ENCODE measurements at places on chromosomes 3 and 15.

DNA sequence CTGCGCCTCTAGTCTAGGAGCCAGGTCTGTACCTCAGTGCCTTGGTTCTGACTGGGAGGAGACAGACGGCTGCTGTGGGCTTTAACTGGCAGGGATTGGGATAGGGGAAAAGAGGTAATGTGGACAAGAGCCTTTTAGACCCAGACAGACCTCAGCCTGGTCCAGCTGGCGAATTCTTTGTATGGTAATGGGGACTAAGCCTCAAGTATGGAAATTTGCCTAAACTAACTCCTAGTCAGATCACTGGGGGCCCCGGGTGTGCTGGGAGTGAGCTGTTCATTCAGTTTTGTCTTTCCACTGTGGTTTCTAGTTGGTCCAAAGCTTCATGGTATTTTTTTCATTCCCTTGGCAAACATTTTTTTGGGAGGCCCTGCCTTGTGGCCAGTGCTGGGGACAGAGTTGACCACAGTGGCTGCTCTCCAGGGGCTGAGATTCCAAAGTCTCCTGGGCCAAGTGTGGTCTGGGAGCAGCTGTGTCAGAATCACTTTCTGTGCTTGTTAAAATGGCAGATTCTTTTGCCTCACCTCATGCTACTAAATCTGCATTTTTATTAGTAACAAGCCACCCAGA, 261.4 kb upstream of the C2CD4B start:
- DNase-seq: no peak

GRCh38 chr3:149832086-149832485, 19.1 kb downstream of the RNF13 start:
- no peak for DNase-seq

DNA sequence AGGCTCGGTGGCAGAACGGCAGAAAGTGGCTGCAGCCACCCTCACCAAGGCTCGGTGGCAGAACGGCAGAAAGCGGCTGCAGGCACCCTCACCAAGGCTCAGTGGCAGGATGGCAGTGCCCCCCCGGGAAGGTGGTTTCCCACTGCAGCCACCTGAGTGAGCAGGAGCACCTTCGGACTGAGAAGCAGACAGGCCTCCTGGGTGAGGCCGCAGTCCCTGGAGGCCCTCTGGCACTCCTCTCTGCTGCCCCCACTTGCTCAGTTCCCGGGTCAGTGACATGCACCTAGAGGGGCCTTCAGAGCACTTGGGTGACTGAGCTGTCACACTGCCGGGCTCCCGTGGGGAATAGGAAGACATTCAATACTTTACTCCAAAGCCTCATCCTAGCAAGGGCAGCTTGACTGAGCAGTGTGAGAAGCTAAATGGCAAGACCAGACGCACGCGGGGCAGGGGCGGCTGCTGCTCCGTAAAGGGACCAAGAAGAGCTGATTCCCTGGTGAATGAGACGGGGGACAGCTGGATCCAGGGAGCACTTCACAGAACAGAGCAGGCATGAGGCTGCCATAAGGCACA, 62.7 kb downstream of the PCSK6 start:
- no peak for DNase-seq

DNA sequence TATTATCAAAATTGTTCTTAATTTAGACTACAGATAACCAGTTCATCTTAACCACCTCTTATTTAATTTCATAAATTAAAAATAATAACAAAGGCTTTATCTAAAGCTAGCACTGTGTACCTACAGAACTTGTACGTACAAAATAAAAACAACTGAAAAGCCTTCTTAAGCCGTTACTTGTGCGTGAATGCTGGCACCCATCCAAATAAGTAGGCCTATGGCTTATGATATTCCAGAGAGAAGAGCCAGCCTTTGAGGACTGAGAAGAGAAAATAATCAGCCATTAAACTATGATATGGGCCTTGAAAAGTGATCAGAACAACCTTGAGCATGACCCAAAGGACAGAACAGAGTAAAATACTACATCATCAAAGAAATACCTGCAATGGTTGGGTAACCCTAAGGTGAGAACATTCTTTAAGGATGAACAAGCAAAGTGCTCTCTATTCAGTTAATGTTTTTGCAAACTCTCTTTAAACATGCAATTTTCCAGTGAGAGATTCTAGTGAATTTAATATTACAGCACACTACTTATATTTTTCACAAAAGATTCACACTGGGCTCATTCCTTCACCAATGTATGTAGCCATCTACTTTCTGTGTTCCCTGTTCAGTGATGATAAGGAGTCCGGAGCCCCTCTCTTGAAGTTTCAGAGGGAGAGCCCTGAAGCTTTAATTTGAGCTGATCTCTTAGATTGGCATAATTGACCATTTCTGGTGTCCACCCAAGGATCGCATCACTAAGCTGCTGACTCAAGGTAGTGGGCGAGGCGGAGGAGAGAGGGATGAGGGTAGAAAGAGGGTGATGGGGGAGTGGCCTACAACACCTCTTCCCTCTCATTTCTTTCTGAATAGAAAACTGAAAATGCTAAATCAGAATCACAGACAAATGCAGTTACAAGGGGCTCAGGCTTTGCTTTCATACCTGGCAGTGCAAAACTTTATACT, 7.7 kb upstream of the ACTC1 start:
- no peak for DNase-seq

DNA sequence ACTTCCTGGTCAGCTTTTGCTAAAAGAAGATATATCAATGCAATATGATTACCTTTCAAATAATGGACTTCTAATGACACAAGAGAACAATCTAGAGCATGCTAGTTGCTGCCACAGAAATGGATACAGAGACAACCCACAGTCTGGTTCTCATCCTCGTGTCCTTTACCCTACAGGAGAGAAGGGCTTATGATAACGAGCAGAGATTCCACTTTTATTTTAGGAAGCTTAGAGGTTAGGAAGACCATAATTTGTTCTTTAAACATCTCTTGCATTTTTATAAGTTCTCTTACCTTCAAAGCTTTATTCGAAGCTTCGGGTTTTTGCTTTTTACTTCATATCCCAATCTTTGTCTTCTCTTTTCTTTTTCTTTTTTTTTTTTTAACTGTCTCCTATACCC, 39.1 kb downstream of the FILIP1L start:
- no peak for DNase-seq

DNA sequence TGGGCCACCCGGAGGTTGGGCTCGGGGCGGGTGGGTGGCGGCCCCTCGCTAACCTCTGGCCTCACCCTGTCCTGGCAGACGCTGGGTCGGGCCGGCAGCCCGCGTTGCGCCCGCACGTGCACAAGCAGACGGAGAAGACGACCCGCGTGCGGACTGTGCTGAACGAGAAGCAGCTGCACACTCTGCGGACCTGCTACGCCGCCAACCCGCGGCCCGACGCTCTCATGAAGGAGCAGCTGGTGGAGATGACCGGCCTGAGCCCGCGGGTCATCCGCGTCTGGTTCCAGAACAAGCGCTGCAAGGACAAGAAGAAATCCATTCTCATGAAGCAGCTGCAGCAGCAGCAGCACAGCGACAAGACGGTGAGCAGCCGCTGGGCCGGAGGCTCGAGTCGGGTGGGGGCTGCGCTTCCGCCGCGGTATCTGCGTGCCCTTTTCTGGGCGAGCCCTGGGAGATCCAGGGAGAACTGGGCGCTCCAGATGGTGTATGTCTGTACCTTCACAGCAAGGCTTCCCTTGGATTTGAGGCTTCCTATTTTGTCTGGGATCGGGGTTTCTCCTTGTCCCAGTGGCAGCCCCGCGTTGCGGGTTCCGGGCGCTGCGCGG, 3.7 kb downstream of the ISL2 start:
- DNase-seq: peak; percentile 10

GRCh38 chr3:46337911-46338310, 16.0 kb upstream of the CCR2 start:
- DNase-seq: no peak

- no peak for DNase-seq
These were observed 40.0 kb upstream of the TEX9 start for GRCh38 chr15:56325186-56325585.

DNA sequence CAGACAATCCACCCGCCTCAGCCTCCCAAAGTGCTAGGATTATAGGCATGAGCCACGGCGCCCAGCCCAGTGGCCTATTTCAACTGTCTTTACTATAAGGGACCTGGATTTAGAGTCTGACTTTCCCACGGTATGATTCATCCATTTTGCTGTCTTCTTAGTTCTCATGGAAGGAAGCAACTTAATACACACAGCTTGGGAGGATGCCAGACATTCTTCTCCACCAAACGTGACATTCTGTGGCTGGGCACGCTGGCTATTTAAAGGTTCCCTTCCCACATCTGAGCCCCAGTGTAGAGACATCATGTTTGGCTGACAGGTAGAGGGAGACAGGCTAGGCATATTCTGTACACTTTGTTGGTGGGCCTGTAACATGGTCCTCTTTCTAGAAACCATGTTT, 26.2 kb downstream of the FAM43A start:
- no peak for DNase-seq

DNA sequence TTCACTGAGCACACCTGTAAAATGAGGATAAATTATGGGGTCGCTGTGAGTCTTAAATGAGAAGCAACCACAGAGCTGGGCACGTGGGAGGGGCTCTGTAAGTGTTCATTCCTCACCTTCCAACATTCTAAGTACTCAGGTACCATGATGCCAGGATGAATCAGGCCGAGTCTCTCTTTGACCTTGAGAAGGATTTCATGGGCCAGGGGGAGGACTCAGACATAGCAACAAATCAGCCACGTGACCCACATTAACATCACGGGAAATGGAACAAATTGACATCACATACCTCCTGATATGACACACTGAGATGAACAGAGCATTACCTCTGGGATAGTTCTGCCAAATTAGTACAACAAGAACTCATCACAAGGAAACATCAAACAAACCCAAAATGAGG, 35.2 kb upstream of the USP3 start:
- DNase-seq: no peak

- DNase-seq: no peak
These were observed 76.0 kb downstream of the ZBBX start for GRCh38 chr3:167304077-167304476.

DNA sequence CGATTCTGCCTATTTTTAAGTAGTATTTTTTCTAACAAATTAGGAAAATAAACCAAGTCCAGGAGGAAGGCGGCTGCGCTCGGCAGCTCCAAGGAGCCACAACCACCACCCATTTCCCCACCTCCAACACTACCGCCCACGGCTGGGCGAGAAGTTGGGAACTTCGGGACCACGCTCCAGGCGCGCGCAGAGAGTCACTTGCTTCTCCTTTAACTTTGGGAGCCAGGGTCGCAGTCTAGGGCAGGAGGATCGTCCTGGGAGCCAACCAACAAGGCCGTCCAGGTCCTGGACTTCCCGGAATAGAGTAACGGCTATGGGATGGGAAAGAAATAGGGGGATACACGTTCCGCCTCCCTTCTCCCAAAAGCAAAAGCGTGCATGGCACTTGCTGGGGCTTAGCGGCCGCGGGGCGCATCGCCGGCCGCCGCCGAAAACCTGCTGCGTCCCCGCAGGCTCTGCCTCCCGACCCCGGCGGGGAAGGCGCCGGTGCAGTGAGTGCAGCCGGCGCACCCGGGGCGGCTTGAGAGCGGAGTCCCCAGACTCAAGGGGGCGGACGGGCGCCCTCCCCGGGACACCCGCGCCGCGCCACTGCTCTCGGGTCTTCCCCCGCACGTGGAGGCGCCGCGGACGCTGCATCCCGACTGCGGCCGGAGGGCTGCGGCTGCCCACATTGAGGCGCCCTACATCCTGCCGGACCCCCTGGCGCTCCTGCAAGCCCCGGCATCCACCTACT, 699 bp downstream of the MEGF11 start:
- no peak for DNase-seq

DNA sequence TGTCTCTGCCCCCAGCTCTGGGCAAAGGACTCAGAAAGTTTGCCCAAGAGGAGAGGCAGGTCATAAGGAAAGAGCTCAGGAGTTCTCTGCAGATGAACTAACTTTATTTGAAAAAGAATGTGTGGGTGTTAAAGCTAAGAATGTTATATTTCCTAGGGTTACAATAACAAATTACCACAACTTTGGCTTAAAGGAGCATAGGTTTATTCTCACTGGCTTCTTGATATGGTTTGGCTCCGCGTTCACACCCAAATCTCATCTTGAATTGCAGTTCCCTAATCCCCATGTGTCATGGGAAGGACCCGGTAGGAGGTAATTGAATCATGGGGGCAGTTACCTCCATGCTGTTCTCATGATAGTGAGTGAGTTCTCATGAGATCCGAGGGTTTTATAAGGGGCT, 383.7 kb upstream of the CFAP20DC start:
- DNase-seq: no peak

- no peak for DNase-seq
These were observed 133.3 kb upstream of the MEF2A start for GRCh38 chr15:99432271-99433025.

- no peak for DNase-seq
These were observed 11.5 kb upstream of the TEX9 start for GRCh38 chr15:56353740-56354139.

DNA sequence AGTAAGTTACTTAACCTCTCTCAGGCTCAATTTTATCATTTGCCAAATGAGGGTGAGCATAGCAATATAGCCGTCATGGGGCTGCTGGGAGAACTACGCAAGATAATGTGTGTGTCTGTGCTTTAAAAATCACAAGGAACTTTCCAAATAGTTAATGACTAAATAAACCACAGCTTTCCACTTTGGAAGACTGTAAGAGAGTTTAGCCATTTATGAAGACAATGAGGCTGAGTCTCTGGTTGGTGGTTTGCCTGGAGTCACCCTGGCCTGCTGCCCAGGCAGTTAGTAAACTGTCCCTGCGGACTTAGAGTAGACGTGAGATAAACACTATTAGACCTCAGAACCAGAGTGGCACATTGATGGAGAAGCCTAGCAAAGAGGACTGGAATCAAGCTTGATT, 357.7 kb downstream of the CLSTN2 start:
- DNase-seq: no peak

DNA sequence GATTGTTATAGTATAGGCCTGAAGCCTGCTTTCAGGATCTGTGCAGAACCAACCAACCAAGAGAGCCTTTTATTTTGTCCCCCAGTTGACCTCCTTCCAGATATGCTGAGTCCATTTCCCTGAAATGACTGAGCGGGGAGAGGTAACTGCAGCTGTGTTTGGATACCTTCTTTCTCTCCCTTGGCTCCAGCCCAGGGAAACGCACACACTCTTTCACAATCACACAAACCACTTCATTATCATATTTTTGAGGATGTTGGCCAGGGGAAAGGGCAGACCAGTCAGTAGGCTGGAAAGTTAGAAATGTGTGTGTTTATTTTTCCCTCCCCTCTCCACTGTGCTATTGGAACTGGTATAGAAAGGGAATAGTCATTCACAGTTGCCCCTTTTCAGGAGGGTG, 417.7 kb upstream of the TBL1XR1 start:
- no peak for DNase-seq

DNA sequence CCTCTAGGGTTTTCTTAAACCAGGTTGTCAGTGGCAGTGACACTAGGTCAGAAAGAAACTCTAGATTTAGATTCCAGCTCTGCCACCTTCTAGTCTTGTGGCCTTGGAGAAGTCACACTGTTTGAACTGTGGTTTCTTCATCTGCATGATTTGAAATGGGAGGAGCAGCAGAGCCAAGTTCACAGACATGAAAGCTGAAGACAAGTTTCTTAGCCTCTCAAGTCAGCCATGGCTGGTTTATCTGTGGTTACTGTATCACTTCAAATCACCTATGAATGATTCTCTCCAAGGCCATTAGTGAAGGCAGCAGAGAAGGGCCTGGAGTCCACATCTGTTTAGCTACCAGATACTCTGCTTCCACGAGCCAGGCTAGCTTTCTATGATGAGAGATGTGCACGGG, 15.6 kb downstream of the CLEC3B start:
- no peak for DNase-seq
